ENCODE measurements at places on chromosomes 5 and 9. TPM values are rescaled to one million over a fixed set of nuclear protein-coding genes. Genes with fewer than 3 reads are reported as not detected.

GRCh38 chr5:173781816-173782670, 106.1 kb upstream of the CPEB4 start:
- peak; percentile 78 for DNase-seq

Gene ZNF354C
- total RNA-seq, result 2.8 TPM

- peak; percentile 62 for DNase-seq
Measured at GRCh38 chr9:123375469-123376132, 19.6 kb downstream of the CRB2 start.

DNA sequence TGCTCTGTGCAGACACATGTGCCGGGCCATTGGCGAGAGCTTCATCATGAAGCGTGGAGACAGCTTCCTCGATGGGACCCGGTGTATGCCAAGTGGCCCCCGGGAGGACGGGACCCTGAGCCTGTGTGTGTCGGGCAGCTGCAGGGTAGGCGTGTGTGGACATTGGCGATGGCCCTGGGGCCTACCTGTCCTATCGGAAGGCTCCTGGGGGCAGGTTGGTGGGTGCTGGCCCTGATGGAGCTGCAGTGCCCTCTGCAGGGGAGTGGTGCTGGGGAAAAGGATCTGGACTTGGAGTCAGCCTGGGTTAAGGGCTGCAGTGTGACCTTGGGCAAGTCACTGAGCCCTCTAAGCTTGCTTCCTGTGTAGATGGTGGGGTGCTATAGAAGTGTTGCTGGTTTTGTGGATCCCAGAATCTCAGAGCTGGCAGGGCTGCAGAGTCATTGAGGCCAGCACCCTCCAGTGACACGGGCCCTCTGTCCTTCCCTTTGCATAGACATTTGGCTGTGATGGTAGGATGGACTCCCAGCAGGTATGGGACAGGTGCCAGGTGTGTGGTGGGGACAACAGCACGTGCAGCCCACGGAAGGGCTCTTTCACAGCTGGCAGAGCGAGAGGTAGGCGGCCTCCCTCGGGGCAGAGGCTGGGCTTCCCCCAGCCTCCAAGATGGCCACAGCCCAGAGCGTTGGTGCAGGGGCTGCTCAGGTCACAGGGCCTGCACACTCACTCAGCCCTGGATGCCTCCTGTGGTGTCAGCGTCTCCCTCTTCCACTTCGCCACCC, 15.8 kb downstream of the ADAMTS13 start:
- no peak for DNase-seq

DNA sequence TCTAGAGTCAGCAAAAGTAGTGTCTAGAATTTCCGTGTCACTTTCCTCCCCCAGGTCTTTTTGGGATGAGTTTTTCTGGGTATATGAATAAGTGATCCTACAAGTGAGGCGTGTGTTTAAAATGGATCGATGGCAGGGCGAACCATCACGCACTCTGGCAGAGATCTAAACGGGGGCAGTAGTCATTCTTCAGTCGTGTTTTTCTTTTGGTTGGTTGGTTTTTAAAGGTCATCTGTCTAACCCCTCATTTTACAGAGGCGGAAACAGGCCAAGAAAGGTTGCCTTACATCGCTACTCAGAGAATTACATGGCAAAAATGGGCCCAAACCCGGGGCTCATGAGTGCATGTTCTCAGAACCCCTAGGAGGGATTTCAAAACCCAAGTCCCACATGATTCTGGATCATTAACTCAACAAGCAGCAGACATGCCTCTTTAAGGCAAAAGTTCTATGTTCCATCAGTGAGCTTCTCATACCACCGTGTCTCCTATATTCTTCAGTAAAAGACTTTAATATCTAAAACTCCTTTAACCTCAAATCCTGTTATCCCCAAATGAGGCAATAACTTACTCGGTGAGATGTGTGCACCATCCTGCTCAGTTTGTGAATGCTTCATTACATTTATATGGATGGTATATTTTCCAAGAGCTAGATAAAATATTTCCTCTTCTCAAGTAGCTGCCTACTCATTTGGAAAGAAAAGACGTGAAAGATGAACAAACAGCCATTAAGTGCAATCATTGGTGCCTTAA, 145.8 kb downstream of the AOPEP start:
- DNase-seq, result no peak

DNA sequence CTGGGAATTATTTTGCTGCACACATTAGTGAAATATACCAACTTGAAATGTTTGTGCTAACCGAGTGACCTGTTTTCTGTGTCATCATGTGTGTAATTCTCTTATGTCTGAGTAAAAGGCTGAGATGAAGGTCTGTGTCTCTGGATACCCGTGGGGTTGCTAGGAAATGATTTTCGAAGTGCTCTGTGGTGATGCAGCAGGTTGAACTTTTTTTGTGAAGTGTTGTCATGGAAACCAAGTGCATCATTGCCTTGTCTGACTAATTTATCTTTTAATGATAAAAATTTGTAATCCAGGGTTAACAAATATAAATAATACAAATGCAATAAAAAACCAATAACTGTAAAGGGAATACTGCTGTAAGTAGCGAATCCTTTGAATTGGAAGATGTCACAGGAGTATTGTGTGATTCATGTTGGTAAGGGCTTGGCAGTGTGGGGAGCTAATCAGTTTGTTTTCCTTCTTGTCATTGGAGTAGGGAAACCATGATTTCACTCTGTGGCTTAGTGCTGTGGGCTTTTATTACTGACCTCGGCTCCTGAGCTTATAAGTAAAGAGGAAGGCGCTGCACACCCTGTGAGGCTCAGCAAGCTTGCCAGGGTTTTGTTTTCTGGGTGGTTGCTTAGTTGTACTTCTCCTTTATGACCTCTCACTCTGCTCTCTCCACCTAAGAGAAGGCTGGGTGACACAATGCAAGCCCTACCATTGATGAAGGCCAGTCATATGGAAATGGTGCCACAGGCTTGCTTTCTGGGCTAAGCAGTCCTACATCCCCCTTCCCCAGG, 22.3 kb downstream of the PDE8B start:
- no peak for DNase-seq

DNA sequence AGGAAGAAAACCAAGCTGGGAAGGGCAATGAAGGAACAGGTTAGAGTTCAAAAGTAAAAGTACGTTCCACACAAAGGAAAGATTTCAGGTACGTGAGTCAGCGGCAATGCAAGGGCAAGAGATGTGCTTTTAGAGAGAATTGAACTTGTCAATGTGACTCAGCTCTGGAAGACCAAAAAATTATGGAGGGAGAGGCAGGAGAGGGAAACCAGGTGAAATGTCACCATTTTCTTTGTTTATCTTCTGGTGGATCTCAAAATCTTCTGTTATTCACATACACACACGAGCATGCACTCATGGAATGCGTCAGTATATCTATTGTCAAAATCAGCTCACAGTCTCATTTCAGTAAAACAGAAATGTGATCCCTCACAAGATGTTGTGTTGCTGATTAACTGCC, 148.8 kb upstream of the RFX3 start:
- no peak for DNase-seq
